ENCODE measurements at places on chromosomes 5 and 9.

GRCh38 chr5:100855937-100856430 is 47.1 kb downstream of the ST8SIA4 start:
- no peak for DNase-seq

GRCh38 chr5:175464074-175464941 is 14.1 kb upstream of the SFXN1 start:
- no peak for DNase-seq

GRCh38 chr9:2662496-2662895 is 40.9 kb downstream of the VLDLR start:
- DNase-seq = no peak

GRCh38 chr9:70006306-70006705 is 37.3 kb upstream of the MAMDC2 start:
- no peak for DNase-seq

DNA sequence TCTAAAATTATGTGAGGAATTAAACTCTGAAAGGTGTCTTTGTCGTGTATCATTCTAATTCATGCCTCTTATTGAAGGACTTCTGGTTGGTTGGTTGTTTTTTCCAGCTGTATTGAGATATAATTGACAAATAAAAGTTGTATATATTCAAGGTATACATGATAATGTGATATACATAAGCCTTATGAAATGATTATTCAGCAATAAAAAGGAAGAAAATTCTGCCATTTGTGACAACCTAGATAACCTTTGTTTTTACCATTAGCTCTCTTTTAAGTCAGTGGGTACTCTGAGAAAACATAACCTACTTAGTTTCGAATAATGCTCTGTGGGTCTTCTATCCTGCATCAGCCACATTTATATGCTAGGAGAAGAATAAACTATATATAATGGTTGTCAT is 89.6 kb downstream of the RAB3C start:
- no peak for DNase-seq

DNA sequence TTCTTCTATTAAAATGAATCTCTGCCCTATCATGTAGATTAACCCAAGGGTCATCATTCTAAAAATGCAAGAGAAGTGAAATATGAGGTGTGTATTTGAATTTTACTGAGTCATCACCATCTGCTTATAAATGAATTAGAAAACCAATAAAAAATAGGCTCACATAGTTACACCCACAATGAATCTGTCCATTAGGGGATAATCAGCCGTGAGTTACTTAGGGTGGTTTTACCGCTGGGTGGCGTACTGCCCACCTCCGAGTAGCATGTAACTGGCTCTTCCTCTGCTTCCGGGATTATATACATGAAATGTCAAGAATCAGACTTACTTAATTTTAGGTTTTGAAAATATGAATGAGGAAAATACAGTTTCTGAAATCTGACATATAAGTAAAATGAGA is 332.9 kb upstream of the CCNG1 start:
- no peak for DNase-seq

DNA sequence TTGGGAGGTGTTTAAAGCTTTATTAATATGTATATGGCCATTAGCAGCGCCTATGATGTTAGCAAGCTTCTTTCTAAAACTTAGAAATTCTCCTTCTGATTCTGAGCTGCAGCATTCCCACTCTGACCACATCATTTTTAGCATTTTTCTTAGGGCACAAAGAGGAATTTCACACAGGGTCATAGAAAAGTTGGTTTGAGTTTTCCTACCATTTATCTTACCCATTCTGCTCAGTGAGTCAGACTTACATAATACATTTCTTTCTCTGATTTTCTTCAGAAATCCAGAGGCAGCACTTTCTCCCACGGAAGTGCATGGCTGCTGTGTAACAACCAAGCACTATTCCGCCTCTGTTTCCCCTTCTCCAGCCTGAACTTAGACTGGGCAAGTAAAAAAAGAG is 246.6 kb downstream of the ARL15 start:
- DNase-seq = no peak

- DNase-seq = no peak
These were observed 19.9 kb upstream of the TMEM250 start for GRCh38 chr9:136138566-136138965.

GRCh38 chr9:108150736-108151586 is 661.4 kb upstream of the KLF4 start:
- DNase-seq = peak; percentile 74

- DNase-seq = no peak
These were observed 203.9 kb downstream of the DMRT2 start for GRCh38 chr9:1254071-1254470.

GRCh38 chr5:80250801-80251200 is 5.0 kb downstream of the SERINC5 start:
- no peak for DNase-seq

GRCh38 chr9:115012486-115012885 is 82.1 kb upstream of the TNFSF8 start:
- DNase-seq = no peak

GRCh38 chr5:57632937-57633336 is 150.3 kb upstream of the ACTBL2 start:
- no peak for DNase-seq

DNA sequence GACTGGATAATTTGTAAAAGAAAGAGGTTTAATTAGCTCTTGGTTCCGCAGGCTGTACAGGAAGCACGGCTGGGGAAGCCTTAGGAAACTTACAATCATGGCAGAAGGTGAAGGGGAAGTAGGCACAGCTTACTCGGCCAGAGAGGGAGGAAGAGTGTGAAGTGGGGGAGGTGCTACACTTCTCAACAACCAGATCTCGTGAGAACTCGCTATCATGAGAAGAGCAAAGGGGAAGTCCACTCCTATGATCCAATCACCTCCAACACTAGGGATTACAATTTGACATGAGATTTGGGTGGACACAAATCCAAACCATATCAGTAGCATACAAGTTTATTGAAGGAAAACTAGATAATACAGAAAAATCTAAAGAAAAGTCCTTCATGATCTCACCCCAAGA is 39.9 kb downstream of the NEURL1B start:
- no peak for DNase-seq

DNA sequence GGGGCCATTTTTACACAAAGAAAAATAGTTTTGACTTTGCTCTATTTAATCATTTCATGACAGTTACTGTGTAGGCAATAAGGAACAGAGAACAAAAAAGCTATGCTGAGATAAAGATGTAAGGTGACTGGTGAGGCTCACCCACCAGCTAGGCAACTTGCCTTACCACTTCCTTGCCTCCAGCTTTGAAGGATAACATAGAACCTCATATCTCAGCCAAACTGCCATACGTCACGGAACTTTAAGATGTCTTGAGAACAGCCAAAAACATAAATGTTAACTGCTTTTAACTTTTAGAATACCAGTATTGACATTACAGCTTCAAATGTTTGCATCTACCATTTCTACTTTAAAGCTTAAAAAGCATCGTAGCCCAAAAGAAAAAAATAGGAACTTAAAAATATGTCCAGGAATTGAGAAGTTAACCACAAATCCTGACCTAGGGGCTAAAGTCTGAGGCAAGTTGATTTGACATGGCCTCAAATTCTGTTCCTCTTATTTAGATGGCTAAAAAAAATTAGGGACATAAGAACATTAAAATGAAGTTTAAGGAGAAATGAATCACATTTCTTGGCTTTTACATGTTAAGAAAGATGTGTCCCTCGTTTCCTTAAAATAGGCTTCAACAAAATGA is 7.7 kb upstream of the GCNT4 start:
- no peak for DNase-seq

DNA sequence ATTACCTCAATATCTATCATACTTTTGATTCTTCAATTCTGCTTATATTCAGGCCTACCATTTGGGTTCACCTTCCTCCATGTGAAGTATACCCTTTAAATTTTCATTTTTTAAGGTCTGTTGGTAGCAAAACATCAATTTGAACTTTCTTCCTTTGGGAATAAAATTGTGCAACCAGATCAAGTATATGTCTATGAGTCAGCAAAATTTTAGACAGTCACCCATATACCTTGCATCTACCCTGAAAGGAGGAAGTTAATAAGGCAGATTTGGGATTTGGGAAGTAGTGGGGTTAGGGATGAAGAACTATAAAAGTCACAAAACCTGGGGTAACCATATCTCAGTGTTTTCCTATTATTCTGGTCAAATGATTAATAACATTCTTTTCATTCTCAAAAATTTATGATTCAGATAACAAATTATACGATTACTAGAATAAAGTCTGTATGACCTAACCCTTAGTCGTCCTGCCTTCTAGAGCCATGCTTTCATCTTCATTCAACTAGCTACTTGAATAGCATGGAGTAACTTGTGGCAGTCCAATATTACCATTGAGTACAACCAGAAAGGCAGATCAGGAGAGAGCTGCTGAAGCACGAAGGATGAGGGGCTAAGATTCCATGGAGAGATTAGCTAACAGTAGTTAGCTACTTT is 2.8 kb upstream of the IL33 start:
- DNase-seq = no peak

- no peak for DNase-seq
These were observed 97.4 kb upstream of the IFNK start for GRCh38 chr9:27426511-27427271.

DNA sequence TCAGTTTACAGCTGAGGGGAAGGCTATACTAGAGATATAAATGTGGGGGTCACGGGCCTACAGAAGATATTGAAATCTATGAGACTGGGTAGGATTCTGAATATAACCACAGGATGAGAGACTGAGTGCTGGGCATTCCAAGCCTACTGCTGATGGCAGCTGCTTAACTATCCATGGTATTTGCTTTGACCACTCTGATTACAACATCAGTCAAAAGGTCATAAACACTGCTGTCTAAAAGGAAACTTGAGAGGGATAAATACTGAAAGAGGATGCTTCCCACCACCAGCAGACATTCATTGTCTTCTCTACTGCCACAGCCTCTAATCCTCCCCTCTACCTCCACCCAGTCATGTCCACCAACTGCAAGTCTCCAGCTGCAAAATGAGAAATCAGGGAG is 3.8 kb downstream of the ZNF622 start:
- DNase-seq = peak; percentile 40

DNA sequence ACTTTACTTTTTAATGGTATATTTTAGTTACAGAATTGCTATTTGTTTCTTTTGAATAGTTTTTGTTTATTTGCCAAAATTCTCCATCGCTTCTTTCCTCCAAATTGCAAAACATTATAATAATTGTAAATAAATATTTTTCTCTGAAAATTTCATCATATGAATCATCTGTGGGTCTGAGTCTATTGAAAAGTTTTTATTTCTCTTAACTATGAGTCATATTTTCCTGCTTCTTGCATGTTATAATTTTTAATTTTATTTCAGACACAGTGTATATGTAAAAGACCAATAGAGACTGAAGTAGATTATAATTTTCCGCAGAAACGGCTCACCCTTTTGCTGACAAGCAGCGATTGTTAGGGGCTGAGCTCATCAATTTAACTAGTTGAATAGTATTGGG is 279.1 kb upstream of the IL12B start:
- DNase-seq = no peak
